Central memory CD4-positive, alpha-beta T cell (primary cell): ENCODE measurements at places on chromosomes 4 and X.

GRCh38 chr4:140971077-140971792 lies 162.0 kb downstream of the RNF150 start:
- no peak for DNase-seq

- no peak for DNase-seq
Measured at GRCh38 chr4:34964613-34965012, 1279.7 kb downstream of the ARAP2 start.

GRCh38 chrX:39758791-39759525 lies 338.8 kb downstream of the BCOR start:
- no peak for DNase-seq

- no peak for DNase-seq
Measured at GRCh38 chr4:107647591-107647990, 72.4 kb downstream of the PAPSS1 start.

GRCh38 chr4:95204267-95204844 lies 344.4 kb downstream of the UNC5C start:
- DNase-seq, result no peak

DNA sequence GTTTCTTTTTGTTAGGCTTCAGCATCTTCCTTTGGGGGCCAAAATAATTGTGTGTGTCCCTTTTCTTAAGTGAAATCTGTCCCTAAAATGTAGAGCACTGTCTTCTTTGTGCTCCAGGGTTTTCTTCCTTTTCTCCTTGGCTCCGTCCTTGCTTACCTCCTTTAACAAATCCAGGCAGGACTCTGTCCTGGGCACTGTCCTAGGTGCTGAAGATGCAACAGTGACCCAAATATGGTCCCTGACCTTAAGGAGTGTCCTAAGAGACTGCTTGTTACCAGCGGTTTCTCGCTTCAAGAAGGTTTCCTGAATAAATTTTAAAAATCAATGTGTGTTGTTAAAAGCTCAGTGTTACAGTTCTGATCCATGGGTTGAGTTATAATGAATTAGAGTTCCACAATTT lies 471.8 kb downstream of the KCNIP4 start:
- no peak for DNase-seq

DNA sequence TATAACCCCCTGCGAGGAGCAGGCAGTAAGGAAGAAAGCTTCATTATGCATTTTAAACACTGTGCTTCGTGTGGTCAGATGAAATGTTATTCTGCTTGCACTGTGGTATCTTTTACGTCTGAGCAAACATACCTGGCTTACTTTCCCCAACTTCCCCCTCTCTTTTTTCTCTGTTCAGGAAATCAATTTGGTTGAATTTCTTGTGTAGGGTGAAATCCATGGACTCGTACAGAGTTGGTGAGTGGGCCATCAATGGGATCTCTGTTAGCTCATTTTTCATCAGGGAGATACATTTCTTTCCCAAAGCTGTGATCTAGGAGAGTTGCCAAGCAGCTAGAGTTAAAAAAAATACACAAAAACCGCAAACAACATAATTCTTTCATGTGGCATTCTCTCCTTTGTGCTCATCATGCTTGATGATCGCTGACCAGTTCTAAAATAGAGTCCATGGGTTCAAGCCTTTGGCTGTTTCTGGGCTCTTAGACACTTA lies 98.5 kb downstream of the FRAS1 start:
- DNase-seq, result no peak

DNA sequence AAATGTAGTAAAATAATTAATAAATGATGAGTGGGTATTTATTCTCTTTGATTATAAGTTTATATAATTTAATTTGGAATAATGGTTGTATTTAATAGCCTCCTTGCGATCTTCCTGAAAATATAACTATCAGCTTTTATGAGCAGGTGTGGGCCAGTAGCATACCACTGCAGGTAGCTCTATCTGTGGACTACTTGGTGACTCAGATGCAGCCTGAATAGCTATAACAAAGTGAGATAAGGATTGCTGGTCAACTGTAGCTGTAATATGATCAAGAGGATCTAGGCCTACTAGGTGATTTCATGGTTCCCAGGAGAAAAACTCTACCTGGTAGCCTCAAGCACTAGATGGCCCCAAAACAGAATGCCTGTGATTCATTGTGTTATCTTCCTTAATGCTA lies 47.1 kb upstream of the BMP15 start:
- DNase-seq, result no peak

DNA sequence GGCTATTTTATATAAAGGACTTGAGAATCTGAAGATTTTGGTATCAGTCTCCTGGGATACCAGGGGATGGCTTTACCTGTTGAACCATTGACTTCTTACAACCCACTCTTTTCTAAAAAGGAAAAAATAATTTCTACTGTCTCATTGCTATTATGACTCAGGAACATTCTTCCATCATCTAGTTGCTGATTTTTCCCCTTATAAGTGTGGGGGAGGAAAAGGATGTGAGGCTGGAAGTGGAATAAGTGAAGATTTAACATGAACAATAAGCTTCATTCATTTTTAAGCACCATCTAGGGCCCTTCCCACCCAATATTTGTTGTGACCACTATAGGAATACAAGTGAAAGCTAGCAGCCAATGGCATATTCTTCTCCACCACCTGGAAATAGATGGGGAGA lies 10.6 kb upstream of the MND1 start:
- no peak for DNase-seq

- DNase-seq, result no peak
Measured at GRCh38 chr4:37388681-37389365, 144.3 kb downstream of the NWD2 start.

GRCh38 chr4:86398187-86398586 lies 38.3 kb upstream of the MAPK10 start:
- DNase-seq, result no peak

GRCh38 chr4:107823870-107824349 lies 822 bp upstream of the SGMS2 start:
- DNase-seq, result no peak

- DNase-seq, result no peak
Measured at GRCh38 chr4:187010052-187010451, 286.4 kb upstream of the FAT1 start.

DNA sequence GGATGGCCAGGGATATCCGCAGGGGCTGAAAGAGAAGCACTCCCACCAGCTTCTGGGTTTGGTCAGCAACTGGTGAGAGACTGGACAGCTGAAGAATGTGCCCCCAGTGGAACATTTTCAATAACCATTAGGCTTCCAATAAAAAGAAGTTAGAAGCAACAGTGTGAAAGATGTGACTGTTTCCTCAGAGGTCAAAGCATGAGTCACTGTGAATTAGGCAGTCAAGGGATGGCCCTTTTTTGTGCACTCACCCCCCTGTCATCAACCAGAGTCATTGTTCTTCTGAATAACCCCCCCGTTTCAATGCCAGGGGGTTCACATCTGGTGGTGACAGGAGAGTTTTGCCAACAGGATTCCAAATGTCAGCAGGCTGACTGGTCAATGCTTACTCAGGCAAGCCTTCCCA lies 74.6 kb upstream of the SH3RF1 start:
- no peak for DNase-seq

GRCh38 chr4:117893207-117893606 lies 141.1 kb upstream of the NDST3 start:
- DNase-seq, result no peak

DNA sequence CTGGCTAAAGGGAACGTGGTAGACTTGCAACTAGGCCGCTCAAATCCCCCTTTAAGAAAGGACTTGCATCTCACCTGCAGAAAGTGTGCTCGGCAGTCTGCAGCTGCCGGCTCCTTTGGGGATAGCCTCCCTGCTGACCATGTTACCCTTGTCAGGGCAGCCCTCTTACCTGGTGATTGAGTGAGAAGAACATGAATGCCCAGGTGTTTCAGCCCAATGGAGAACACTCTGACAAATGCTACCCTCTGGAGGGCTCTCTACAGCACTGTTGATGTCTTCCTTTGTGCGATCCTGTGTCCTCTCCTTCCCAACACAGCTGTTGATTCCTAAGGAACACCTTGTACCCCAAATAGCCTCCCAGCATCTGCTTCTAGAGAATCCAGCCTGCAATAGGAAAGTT lies 178.7 kb upstream of the LDB2 start:
- no peak for DNase-seq

DNA sequence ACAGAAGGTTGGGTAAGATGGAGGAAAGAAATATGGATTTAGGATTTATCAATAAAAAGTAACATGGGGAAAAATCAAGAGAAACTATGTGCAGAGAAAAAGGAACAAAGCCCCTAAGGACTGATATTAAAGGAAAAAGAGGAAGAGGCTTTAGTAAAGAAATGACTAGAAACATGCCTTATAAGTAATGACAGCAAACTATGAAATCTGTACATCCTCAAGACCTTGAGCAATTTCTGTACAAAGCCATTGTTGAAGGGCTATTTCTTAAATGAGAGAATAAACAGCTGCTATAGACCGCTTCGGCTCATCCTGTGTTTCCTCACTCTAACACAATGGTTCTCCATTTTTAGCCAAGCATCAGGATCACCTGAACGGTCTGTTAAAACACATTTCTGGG lies 180.3 kb upstream of the ATOH1 start:
- DNase-seq, result no peak

DNA sequence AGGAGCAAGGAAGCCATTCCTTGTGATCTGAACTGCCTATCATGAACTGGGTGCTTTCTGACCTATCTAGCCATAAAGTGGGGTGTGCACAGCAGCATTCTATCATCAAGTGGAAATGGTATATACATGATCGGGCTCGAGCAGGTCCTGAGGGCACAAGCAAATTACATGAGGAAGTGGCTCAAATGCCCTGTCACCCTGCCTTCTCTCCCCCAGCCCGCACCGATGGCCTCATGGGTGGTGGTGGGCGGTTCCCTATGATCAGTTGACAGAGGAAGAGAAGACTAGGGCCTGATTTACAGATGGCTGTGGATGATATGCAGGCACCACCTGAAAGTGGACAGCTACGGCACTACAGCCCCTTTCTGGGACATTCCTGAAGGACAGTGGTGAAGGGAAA lies 46.3 kb upstream of the BCLAF3 start:
- no peak for DNase-seq

GRCh38 chr4:55214172-55214571 lies 88.8 kb upstream of the KDR start:
- no peak for DNase-seq

- DNase-seq, result no peak
Measured at GRCh38 chrX:150495496-150495895, 72.9 kb upstream of the MTM1 start.

DNA sequence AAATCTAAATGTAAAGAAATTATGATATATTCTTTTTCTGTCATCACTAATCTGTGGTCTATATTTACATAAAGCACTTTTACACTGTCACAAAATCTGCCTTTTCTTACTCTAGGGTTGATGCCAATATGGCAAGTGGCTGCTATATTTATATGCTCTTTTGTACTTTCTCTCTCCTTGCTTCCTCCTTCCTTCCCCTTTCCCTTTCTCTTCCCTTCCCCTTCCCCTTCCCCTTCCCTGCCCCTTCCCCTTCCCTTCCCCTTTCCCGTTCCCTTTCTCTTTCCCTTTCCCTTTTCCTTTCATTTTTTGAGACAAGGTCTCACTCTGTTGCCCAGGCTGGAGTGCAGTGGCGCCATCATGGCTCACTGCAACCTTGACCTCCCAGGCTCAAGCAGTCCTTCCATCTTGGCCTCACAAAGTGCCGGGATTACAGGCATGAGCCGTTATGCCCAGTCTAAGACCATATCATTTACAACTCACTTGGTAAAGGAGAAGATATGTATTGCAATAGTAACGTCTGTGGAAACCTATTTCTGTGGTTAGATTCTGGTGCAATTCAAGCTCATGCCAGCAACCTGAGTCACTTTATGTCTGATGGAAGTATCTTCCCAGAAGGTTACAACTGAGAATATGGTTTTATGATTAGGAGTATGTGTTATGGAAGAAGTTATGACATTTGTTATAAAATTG lies 13.9 kb upstream of the PLAC8 start:
- no peak for DNase-seq

DNA sequence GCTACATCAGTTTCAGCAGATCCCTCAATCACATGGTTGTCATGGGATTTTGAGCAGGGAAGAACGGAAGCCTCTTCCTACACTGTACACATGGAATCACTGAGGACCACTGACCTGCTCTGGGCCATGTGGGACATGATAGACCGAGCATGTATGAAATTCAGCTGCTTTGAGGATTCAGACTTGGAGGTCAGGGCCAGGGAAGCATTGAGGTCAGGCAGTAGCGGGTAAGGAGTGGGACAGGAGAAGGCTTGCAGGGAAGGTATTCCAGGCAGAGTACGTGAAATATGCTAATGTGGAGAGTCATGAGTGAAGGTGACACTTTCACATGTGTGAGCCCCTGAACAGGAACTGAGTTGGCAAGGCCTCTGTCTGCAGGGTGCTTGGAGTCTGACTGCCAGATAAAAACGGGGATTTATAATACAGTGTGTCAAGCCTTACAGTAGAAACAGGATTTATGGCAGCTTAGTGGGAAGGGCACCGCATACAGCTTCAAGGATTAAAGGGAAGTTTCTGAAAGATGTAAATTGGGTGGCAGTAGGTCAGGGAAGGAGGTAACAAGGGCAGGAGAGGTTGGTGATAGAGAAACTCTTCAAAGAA lies 111.7 kb downstream of the STK32B start:
- DNase-seq, result no peak

DNA sequence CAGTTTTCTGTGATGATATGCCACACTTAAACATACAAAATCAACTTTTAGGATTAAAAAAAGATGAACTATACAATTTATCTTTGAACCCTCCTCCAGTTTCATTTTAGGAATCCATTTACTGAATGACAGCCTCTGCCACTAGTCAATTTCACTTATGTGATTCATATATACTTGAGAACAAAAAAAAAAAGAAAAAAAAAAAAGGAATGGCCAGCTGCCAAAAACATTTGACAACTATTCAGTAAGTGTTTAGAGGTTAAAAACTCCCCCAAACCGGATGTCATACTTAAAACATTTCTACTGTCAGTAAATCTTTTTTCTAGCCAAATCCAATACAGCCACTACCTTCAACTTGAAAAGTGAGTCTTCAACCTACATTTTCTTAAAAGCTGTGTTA lies 266.7 kb upstream of the MAGEB2 start:
- DNase-seq, result no peak
